ENCODE measurements at places on chromosomes 6 and 20. TPM values are rescaled to one million over a fixed set of nuclear protein-coding genes. Genes with fewer than 3 reads are reported as not detected.
A peak's percentile ranks its signal among the peaks of the same experiment; 100 is the strongest.

The RNF217 gene
- 6.9 TPM for total RNA-seq

- no peak for DNase-seq
Measured at GRCh38 chr6:135053406-135053805, 1.2 kb downstream of the HBS1L start.

GRCh38 chr6:121759370-121759769 lies 323.9 kb downstream of the GJA1 start:
- no peak for DNase-seq

GRCh38 chr20:48904566-48905296 lies 16.8 kb upstream of the ARFGEF2 start:
- DNase-seq = no peak

- peak; percentile 64 for DNase-seq
Measured at GRCh38 chr20:11432407-11432806, 485.3 kb upstream of the BTBD3 start.
